ENCODE measurements at places on chromosomes 4 and X.

- no peak for DNase-seq
Observed at GRCh38 chr4:105858466-105859040, 36.7 kb upstream of the NPNT start.

DNA sequence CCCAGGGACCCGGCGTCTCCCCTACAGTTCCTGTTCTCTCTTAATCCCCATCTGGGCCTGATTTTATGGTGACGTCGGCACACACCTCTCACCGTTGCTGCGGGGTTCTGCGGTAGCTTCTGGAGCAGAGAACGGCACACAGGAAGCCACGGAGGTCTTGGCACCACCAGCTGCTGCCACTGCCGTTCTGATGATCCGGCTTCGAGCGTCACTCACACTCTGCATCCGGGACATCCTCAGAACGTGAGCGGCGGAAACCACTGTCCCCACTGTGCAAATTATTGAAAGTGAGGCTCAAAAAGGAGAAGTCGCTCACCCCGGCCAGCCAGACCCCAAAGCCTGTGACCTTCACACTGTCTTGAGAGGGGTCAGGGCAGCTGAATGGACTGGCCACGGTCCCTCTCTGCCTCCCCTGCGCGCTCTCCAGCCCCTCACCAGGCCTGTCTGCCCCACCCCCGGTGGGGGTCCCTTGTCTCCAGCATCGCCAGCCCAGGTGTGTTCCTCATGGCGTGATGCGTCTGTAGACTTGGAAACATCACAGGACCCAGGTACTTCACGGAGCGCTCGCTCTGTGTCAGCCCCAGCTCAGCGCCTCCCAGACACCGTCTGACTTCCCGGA is 201.1 kb downstream of the AFAP1 start:
- DNase-seq, result no peak

DNA sequence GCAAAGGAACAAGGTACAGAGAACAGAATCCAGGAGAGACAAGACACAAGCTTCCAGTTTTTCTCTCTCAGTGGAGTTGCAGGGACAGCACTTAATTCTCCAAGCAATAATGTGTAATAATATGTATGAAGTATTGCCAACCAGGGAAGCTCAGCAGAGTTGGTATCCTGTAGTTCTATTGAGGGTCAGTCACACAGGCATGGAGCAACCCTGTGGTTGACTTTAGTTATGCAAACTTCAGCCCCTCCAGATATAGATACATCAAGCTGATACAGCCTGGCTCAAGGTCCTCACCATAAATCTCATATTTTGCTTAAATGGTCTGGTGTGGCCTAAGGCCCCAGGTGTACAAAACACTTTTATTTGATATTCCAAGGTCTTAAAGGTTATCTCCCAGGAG is 248.6 kb upstream of the EPHA5 start:
- DNase-seq, result no peak

GRCh38 chrX:146243041-146243440 is 425.4 kb downstream of the SLITRK2 start:
- DNase-seq, result no peak

- no peak for DNase-seq
Observed at GRCh38 chrX:24027985-24028384, 999 bp upstream of the KLHL15 start.

GRCh38 chr4:10677796-10678497 is 6.6 kb downstream of the CLNK start:
- no peak for DNase-seq

- DNase-seq, result no peak
Observed at GRCh38 chr4:101833480-101833879, 43.0 kb downstream of the BANK1 start.

- no peak for DNase-seq
Observed at GRCh38 chr4:84579403-84579776, 3.5 kb upstream of the CDS1 start.

DNA sequence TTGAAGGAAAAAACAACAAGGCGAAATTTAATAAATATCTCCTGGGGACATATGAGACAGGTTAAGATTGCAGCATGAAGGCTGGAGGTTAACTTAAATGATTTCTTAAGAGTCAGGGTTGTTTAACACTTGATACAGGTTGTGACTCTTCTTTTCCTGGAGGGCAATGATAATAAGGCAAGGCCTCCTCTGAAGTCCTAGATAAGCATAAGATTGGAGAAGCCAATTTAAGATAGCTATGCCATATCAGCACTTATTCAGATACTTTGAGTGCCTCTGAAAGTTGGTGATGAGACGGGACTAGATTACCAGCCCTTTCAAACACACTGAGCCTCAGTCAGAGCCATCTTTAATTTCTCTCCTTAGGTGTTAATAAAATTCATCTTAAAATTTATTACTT is 350.8 kb downstream of the FBXO8 start:
- no peak for DNase-seq

DNA sequence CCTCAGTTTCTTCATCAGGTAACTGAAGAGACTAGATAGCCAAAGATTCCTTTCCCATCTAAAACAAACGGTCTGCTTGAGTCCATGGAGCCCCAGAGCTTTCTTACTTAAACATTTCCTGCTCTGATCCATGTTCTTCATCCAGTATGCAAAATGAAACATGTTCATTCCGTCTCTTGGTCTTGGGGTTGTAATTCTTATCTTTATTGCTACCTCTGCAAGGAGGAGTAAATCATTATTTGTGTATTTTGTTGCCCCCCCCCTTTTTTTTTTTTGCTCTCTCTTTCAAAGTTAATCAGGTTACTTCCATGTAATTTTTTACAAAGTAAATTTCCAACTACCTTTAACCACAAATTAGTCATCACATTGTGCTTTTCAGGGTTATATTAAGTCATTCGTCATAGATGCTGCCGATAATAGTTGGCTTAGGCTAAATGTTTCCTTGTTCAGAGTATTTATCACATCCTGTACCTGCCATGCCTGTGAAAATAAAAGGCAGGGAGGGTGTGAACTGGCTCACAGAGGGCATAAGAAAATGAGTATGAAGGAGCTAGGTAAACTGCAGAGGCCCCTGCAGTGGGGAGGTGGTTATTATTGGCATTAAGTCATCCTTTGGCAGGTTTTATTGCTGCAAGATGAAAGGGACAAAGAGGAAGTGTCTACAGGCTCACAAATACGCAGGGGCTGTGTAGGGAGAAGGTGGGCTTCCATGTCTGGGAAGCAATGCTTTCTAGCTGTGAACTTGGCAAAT is 76.7 kb upstream of the HS3ST1 start:
- no peak for DNase-seq

- no peak for DNase-seq
Observed at GRCh38 chr4:27049239-27049829, 188.7 kb downstream of the STIM2 start.

GRCh38 chr4:155696726-155697125 is 30.1 kb downstream of the GUCY1A1 start:
- DNase-seq, result no peak

GRCh38 chr4:108292229-108292628 is 123.5 kb upstream of the LEF1 start:
- DNase-seq, result no peak

DNA sequence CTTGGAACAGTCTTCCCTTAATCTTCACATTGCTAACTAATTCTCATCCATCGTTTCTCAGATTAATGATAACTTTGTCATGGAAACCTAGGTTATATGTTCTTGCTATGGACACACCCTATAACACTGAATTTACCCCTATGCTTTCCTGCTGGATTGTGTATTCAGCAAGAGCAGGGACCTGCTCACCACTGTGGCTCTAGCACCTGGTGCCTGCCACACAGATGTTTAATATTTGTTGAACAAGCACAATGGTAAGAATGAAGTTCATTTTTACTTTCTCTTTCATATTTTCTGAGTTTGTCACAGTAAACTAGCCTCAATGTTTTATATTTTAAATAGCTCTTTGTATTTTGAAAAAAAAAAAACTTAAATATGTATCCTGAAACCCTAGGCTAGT is 734.0 kb upstream of the DIAPH2 start:
- DNase-seq, result no peak

GRCh38 chr4:4633431-4633830 is 91.6 kb upstream of the STX18 start:
- no peak for DNase-seq

DNA sequence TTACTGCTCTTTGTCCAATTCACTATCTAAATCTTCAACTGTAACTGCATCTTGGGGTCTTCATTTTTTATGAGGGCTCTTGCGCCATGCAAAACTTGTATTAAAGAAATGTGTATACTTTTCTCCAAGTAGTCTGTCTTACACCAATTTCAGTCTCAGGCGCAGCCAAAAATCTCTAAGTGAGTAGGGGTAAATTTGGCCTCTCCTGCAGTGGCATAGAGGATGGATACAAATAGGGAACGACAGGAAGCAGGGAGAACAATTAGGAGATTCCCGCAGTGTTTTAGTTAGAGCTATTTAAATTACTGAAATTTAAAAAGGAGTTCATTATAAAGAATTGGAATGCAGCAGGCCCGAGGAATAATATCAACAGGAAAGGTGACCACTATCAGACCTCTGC is 30.2 kb downstream of the DMP1 start:
- DNase-seq, result no peak

DNA sequence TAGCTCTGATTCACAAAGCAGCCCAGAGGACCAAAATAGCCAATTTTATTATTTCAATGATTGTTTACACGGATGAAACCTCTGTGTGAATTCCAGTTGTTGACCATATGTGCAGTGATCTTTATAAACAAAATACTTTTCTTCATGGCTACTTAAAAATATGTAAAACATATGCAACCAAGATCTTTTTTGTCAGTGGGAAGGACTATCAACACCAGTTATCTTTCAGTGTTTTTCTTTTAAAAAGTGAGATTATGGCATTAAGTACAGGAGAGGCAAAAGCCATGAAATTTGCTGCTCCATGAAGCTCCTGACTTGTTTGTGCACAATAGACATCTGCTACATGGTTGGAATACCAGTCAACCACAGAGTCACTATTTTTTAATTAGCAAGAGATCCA is 184.4 kb downstream of the DKK2 start:
- no peak for DNase-seq

DNA sequence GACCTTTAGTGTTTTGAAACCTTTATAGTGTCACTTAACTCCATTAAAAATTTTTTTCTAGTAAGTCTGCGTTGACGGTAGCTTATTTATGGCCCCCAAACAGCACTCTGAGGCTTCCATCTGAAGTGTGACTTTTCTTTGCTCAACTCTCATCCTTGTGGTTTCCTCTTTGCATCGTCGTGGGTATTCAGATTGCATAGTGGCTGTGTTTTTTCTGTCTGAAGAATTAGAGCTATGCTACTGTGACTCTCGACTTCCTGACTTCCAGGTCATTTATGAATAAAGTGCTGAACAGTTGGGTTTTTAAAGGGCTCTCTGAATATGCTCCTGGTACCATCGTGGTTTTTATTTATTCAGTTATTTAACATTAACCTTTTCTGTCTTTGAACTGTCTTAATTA is 44.9 kb downstream of the JADE1 start:
- no peak for DNase-seq

GRCh38 chrX:42770566-42770965 is 7.4 kb downstream of the PPP1R2C start:
- no peak for DNase-seq

- no peak for DNase-seq
Observed at GRCh38 chrX:123155327-123155726, 28.8 kb upstream of the GRIA3 start.

DNA sequence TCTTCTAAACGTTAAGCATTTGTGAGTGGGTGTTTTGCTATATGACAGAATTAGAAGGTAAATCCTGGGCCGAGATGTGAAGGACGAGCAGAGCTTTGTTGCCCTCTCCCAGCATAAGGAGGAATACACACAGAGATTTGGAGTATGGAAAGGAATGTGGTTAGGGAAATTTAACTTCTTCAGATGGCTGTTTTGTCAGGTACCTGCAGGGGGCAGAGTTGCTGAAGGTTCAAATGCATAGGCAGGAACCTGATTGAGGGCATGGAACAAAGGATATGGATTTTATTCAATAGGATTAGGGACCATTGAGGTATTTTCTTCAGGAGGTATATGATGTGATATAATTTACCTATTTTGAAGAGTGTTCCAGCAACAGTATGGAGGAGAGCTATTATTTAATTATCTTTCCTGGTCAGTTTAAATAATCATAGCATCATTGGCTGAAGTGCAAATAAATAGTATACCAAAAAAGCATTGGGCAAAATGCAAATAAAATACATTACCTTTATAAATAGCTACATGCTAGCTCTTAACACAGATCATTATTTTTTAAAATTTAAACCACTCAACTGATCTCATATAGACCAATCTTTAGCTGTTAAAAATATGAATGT is 143.6 kb downstream of the SLIT2 start:
- no peak for DNase-seq

GRCh38 chr4:96525898-96526297 is 686.0 kb downstream of the PDHA2 start:
- DNase-seq, result no peak

GRCh38 chr4:139077567-139078355 is 62.2 kb downstream of the NOCT start:
- DNase-seq, result no peak

DNA sequence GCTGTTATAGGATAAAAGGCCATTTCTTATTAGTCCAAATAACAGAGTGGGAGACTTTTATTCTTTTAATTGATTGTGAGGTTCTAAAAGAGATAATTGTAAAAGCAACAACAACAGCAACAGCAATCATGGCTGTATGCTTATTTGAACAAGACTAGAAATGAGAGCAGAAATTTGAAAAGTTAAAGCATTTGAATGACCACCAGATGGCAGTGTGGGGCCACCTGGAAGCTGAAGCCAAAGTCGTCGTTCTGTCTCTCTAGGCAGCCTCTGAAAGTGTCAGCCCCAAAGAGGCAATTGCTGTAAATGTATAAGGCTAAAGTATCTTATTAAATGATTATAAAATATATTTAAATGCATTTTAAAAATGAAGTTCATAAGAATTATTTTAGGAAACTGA is 42.2 kb downstream of the SH2D1A start:
- no peak for DNase-seq

DNA sequence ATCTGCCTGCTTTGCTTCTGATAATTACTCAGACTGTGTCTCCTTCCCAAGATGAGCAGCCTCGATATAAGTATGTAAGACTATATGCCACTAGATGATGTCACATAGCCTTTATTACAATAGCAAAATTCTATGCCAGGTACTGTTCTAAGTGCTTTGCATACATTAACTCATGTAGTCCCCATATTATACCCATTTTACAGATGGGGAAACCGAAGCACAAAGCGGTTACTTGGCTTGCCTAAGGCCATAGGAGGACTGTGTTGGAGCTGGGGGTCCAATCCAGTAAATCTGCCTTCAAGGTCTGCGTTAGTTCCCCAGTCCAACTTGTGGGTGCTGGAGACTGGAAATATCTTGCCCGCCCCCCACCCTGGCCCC is 826 bp upstream of the SCML1 start:
- DNase-seq, result no peak

- no peak for DNase-seq
Observed at GRCh38 chr4:186260504-186261448, 5.2 kb upstream of the F11 start.

DNA sequence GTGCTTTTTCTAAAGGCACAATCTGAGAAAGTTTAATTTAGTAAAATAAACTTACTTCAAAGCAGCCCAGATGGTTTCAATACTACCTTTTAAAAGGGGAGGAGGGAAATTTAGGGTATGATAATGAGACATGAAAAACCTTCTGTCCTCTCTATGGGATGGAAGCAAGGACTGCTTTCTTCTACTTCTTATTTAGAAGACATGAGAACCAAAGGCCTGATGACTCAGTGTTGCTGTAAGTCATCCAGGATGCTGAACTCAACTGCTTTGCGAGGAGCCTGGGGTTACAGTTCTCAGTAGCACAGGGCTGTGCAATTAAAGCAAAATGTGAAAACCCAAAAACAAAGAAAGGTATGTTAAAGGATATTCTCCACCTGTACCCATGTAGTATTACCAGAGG is 140.8 kb upstream of the EDNRA start:
- no peak for DNase-seq

Measured in Right ventricle myocardium inferior (tissue), 1 donor.